Endothelial cell (in vitro differentiated cells): ENCODE measurements at places on chromosomes 12 and 14.

- DNase-seq = no peak
Observed at GRCh38 chr12:119664642-119665041, 3.3 kb upstream of the PRKAB1 start.

DNA sequence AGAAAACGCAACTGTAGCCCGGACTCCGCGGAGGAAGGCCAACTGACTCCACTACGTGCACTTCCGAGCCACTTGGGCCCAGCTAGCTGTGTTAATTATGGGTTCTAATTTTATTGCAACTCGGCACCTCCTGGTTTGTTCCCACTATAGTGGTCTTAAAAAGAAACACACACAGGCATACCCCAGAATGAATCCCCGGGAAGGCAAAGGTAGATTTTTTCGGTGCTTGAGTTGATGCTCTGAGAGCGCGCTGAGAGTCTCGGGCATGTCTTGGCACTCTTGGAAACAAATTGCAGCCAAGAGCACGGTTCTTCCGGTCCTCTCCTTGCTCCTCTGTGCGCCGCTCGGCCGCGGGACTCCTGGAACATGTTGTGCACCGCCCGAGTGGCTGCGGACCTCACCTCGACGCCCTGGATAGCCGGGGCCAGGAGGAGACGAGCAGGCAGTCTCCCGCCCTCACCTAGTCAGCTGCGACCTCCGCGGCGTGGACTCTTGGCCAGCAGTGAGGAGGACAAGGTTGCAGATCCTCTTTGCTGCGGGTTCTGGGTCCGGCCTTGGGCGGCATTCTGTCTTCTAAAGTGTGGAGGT lies 6.8 kb upstream of the PAX9 start:
- DNase-seq = no peak

- no peak for DNase-seq
Observed at GRCh38 chr12:117076410-117077372, 22.5 kb downstream of the TESC start.

DNA sequence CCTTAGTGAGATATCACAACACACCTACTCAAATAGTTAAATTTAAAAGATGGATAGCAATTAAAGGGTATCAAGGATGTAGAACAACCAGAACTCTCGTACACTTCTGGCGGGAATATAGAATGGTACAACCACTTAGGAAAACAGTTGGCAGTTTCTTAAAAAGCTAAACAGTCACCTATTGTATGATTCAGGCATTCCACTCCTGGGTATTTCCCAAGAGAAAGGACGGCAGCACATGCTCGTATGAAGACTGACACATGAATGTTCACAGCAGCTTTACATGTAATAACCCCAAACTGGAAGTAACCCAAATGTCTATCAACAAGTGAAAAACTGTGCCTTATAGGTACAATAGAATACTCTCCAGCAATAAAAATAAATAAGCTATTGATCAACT lies 465.2 kb downstream of the VRK1 start:
- DNase-seq = no peak

DNA sequence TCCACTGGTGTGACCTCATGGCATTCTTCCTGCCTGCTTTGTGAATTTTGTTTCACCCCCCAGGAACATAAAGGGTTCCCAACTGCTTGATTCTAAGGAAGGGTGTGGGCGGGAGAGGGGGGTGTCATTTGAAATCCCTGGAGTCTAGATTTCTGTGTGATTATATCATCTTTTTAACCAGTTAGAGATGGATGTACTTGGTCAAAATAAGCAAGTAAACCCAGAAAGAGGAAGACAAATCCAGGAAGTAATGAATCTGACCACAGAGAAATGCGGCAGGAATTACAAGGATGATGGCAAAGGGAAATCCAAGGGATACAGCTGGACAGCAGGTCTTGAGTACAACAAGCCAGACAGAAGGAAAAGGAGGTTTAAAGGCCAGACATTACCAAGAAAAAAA lies 38.9 kb downstream of the DMAC2L start:
- DNase-seq = no peak

GRCh38 chr12:18752947-18753346 lies 15.0 kb downstream of the CAPZA3 start:
- DNase-seq = no peak

DNA sequence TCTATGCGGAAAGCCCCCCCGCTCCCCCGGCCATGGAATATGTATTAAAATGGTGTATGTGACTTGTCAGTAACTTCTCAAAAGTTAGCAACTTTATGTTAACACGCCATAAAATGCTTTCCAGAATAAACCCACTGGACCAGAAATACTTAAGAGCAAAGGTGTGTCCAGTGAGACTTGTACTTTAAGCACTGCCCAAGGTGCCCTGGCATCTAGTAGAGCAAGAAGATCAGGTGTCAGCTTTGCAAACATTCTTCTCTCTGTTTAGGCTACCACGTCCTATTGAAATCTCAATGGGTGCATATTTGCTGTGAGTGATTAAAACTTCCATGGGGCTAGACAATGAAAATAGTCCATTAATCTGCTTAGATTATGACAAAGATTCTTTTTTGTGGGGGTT lies 201.2 kb downstream of the ESR2 start:
- no peak for DNase-seq

GRCh38 chr12:3216726-3217682 lies 139.8 kb downstream of the TSPAN9 start:
- DNase-seq = no peak

DNA sequence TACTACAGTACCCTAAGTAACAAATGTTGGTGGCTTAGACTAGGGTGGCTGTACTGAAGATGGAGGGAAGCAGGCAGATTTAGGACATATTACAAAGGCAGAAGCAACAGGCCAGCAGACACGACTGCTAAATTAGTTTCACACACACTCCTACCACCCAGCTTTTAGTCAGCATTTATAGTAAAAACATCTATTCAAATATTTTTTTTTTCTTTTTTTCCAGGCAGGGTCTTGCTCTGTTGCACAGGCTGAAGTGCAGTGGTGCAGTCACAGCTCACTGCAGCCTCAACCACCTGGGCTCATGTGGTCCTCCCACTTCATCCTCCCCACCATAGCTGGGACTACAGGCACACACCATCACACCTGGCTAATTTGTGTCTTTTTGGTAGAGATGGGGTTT lies 72.9 kb downstream of the CDK17 start:
- no peak for DNase-seq

DNA sequence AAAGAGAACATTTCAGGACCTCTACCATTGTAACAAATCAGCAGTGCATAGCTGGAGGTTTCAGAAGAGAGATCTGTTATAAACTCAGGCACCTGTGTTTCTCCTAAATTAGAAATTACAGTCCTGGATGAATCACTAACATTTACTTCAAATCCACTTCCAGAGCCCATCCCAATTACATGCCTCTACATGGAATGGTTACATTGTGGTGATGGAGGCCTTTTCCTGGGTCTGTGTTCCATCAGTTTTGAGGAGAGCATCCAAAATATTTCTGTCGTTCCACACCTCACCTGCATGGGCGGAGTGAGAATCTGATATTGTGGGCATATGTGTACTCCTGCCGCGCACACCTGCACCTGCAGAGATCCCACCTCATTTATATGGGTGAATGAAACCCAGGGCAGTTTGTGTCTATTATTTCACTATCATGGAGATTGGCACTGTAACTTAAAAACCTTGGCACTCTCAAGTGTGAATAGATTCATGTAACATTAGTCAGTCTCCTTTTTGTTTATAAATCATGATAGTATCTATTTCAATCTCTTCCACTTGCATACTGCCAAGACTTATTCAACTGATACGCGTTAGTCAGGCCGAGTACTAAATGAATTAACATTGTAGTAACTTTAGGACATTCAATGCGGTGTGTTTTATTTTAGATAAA lies 215.1 kb upstream of the FAR2 start:
- no peak for DNase-seq

- no peak for DNase-seq
Observed at GRCh38 chr14:41830714-41831406, 224.2 kb downstream of the LRFN5 start.

- peak; percentile 15 for DNase-seq
Observed at GRCh38 chr12:101855364-101855884, 22.0 kb upstream of the DRAM1 start.

DNA sequence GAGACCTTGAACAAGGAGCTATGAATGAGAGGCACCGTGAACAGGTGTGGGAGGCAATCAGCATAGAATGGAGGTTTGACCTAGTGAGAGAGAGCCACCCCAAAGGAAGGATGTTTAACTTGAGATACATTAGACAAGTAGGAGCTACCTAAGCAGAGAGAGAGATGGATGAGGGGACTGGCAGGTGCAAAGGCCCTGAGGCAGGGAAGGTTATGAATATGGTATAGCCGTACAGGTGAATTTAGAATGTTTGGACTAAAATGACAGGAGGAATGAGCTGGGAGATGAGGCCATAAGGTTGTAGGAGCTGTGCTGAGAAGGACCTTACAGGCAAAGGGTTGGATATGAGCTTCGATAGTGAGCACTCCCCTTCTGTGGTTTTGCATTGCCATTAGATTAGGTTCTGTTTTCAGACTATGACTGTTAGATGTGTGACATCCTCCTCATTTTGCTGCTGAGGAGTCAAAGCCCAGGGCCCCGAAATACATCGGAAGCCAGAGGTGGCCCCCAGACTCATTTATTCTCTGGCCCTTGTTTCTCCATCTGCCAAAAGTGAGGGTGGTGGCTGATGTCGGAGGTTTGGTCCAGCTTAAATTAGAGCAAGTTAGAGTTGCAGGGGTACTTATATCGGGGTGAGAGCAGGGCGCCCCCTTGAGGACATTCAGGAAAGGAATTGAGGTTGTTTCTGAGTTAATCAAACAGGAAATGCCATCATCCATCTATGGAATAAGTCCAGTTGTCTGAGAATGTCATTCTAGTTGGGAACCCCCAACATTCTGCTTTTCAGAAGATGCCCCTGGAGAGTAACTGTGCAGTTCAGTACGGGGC lies 29.4 kb downstream of the SLC24A4 start:
- DNase-seq = peak; percentile 28

DNA sequence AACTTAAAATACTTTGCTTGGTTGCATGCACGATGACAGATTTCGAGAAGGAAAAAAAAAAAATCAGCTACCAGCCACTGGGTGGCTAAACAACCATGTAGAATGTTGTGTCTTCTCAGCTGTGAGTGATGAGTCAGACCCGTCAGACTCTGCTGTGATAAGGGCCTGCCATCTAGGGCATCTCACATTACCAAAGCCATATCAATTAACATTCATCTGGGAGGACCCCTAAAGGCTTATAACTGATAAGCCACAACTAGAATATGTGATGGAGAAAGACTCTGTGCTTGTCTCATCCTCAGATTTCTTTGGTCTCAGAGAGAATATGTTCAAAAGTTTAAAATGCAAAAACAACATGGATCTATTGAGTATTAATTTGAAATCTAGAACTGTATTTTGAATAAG lies 111.5 kb downstream of the PAX9 start:
- DNase-seq = no peak

DNA sequence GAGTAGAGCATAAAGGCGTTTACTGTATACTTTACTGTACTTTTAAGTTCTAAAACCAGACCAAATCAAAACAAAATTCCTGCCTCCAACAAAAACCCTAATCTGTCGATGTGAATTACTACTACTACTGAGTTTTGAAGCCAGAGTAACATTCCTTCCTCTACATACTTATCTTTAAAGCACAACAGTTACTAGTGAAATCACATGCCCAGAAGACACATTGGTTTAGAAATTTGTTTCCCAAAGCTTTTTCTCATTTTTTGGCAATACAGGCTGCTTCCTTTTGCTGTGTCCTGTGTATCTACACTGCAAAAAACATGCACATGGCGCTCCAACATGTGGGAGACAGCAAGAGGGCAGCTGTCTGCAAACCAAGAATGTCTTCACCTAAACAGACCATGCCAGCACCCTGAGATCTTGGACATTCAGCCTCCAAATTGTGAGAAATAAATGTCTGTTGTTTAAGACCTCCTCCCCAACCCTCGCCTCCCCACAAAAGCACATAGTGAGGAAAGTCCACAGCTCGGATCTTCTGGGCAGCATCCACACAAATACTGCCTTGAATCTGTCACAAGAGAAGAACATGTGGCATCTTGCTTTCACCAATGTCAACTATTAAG lies 21.1 kb downstream of the SETD3 start:
- DNase-seq = no peak

GRCh38 chr14:92847278-92847677 lies 53.2 kb downstream of the GOLGA5 start:
- no peak for DNase-seq

DNA sequence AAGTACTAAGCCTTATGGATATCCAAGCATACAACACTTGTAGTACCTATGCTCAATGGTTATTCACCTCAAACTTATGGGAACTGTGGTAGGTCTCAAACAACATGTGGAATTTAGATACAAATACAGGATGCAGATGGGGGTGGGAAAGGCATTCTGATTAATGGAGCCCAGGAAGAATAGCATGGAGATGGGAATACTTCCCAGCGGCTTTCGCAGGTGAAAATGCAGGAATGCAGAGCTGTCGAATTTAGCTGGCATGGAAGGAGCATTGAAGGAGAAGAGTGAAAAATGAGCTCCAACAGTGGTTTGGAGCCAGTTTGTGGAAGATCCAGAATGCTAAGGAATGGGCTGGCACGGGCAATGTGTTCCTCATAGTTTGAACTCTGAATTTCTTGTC lies 89.9 kb downstream of the NKX2-1 start:
- no peak for DNase-seq

- no peak for DNase-seq
Observed at GRCh38 chr12:63090716-63091115, 60.3 kb downstream of the AVPR1A start.

- DNase-seq = no peak
Observed at GRCh38 chr12:57138526-57139272, 8.7 kb downstream of the LRP1-AS start.

GRCh38 chr12:7642876-7643309 lies 22.8 kb downstream of the APOBEC1 start:
- DNase-seq = peak; percentile 34

- no peak for DNase-seq
Observed at GRCh38 chr14:32005628-32006027, 71.5 kb upstream of the ARHGAP5 start.

- no peak for DNase-seq
Observed at GRCh38 chr12:93802293-93802692, 125.1 kb downstream of the CRADD start.

DNA sequence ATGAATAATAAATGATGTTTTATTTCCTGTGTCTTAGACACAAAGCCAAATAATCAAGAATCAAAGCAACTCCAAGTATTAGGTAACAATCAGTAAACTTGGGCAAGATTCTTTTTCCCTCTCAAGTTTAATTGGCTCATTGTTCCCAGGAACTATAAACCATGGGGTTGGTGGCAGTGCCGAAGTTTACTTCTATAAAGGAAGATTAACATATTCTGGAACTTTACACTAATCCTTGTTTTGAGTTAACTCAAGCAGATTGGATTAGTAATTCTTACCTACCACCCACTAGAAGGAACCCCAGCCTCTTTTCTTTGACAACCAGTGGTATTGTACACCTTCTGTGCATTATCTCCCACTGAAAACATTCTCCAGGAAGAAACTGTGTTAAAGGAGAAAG lies 197.1 kb downstream of the EXOC5 start:
- DNase-seq = no peak

DNA sequence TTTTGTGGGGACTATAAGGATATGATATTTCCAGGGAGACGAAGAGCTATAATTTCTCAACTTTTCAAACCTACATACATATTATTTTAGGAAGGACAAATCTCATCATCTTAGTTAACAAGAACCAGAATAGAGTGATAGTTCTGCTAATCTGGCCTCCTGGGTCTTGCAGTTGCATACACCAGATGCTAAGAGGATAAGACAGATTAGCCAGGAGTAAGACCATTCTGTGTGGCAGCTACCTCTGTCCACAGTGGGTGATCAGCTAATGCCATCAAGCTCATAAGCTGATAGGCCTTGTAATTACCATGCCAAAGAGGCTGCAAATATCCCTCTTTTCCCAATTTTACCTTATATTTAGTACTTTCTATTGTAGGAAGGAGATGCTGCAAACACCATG lies 776.8 kb downstream of the NRXN3 start:
- no peak for DNase-seq

- DNase-seq = peak; percentile 22
Observed at GRCh38 chr12:41277100-41277945, 89.2 kb downstream of the PDZRN4 start.
